Stimulated activated CD8-positive, alpha-beta memory T cell treated with anti-CD3 and anti-CD28 coated beads, Interleukin-15, amount 100 ng/mL, for 1 hour (primary cell): ENCODE measurements at places on chromosomes 7 and 10.

- DNase-seq: no peak
These were observed 267.2 kb downstream of the TFEC start for GRCh38 chr7:115763347-115763746.

- no peak for DNase-seq
These were observed 813.0 kb downstream of the TYW1 start for GRCh38 chr7:67809586-67809985.

DNA sequence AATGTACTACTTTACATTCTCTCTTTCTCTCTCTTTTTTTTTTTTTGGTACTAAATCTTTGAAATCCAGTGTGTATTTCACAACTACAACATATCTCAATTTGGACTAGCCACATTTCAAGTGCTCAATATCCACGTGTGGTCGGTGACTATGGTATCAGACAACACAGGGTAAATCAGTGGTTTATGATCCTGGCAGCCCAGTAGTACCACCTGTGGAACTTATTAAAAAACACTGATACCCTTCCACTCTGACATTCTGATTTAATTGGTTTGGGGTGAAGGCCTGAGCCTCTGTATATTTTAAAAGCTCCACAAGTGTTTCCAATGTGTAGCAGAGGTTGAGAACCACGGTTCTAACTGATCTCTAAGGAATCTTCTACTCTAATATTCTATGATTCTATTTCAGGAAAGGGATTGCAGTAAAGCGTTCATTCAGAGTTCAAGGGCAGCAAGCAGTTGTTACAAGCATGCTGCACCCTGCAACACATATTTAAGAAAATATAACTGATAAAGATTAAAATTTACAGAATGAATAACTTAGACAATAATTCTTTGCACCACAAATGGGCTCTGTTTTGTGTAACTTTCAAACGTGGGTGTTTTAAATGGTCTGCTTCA, 5.1 kb downstream of the CREB5 start:
- no peak for DNase-seq

DNA sequence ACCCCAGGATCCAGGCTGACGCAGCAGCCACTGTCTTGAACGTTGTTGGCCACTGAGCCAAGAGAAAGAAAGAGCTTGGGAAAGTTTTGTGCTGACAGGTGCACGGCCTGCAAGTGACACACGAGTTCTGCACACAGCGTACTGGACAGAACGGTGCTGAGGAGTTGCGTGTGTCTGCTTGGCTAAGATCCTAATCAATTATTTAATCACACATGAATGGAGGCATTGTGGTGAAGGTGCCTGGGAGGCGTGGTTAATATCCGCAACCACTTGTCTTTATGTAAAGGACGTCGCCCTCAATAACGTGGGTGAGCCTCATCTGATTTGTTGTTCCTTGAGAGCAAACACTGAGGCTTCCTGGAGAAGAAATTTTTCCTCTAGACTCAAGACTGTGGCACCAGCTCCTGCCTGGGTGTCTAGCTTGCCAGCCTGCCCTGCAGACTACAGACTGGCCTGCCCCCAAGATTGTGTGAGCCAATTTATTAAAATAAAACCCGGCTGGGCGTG, 16.6 kb upstream of the GNA12 start:
- DNase-seq: no peak

- no peak for DNase-seq
These were observed 34.8 kb upstream of the SEPHS1 start for GRCh38 chr10:13382703-13383398.

DNA sequence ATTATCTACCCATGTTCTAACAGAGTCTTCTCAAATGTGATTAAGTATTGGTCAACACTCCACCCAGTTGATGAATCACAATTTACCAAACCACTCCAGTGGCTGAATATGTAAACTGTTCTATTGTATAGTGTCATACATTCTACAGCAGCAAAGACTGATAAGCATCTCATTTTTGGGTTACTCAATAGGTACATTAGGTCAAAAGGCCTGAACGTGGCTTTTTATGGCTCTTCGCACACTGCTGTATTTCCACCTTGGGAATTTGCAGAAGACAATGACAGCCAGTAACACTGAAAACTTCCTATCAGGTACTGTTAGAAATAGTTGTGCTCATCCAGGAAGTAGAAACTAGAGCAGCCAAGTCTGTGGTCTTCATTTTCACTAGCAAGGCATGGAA, 166.9 kb downstream of the GLI3 start:
- no peak for DNase-seq

DNA sequence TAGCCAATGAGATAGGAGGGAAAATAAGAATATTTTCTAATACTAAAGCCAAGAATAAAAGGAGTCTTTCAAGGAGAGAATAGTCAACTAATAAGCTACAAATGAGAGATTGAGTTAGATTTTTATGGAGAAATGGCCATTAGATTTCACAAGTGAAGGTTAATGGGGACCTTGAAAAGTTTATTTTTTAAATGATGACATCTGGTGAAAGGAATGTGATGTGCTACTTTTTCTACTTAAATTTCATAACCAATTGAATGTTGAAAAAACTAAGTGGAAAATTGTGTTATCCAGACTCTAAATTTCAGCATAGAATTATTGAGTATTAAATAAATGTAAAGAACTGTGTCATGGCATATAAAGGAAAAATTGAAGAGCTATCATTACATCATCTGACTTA, 125.7 kb downstream of the TSPAN12 start:
- DNase-seq: no peak

- DNase-seq: peak; percentile 20
These were observed 588 bp upstream of the PAOX start for GRCh38 chr10:133378251-133379096.

DNA sequence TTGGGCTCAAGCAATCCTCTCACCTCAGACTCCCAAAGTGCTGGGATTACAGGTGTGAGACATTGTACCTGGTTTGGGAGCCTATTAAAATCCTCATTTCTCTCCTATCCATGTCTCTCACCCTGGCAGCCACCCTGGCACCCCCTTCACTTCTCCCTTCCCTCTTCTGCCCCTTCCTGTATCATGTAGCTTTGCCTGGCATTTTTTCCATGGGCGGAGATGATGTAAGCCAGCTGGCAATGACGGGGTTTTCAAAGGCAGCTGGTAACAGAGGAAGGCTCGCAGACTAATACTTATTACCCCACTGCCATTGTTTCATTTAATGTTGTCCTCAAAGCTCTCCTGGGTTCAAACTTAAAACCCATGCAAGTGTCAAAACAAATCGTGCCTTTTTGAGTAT, 61.9 kb downstream of the RGS10 start:
- no peak for DNase-seq

DNA sequence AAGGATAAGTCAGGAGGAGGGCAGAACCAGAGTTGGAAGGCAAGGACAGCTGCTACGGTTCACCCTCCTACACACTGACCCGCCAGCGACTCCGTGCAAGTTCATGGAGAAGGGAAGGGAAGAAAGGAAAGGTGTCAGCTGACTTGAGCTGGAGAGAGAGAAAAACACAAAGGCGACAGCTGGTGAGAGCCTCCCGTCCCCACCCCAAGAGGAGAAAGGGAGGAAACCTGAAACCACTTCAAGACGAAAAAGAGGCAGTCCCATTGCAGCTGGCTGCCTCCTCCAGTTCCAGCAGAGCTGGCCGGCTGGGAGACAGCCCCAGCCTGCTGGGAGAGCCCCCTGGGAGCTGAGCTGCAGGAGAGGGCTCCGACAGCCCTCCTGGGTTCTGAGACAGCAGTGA, 75.2 kb downstream of the PARD3 start:
- DNase-seq: no peak

DNA sequence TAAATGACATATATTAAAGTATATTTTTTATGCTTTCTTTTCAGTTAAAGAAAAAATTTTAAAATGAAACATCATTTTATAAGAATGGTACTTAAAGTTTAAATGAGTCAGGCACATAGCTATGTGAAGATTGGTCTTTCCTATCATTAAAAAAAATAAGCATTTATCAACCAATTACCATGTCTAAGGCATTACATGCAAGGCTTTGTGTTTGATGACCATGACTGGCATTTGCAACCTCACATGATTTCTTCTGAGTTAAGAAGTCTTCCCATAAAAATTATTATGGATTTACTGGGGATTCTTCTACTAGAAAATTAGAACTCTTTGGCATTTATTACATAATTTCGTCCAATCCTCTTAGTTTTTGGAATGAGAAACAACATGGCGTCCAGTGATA, 776.1 kb downstream of the MAGI2 start:
- no peak for DNase-seq

DNA sequence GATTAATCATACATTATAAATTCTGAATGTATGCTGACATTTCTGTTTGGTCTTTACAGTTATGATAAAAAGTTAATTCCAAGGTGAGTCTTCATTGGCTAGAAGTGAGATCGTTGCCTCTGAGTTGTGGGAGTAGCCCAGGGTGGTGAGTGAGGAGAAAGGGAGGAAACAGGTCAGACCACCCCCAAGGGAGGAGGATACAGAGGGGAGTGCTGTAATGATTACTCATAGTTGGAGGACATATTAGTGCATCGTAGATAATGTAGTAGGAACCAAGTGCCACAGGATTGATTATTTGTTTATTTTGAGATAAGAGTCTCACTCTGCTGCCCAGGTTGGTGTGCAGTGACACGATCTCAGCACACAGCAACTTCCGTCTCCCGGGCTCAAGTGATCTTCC, 672.2 kb downstream of the INHBA start:
- no peak for DNase-seq

DNA sequence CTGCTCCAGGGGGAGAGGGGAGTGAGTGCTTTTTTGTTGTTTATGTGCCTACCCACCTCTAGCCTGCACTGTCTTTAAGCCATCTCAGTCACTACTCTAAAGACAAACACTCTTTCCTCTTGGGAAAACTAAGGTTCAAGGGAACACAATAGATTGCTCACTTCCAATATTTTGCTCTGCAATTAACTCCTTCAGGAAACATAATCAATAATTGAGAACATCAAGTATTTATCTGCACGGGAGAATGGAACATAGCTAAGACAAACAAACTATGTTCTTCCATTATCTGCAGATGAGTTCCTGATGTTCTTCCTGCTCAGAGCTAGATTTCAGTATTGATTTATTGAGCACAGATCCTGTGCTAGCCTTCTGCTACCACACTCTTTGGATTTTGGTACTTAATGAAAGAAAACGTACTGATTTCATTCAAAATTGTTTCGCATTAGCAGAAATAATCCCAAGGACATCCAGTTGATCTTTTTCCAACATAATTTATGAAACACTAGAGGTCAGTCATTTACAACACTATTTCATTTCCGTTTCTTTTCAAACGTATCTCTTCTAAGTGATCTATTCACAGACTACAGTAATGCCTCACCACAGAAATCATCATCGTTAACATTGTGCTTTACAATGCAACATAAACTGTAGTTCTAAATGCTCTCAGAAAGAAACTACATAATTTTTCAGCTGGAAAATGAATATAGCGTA, 8.3 kb downstream of the NEBL start:
- no peak for DNase-seq

- DNase-seq: no peak
These were observed 230.3 kb downstream of the PTPRN2 start for GRCh38 chr7:158357106-158357897.

GRCh38 chr10:88582411-88582805, 710 bp downstream of the RNLS start:
- DNase-seq: no peak

- no peak for DNase-seq
These were observed 7.8 kb upstream of the PBLD start for GRCh38 chr10:68340358-68341080.

DNA sequence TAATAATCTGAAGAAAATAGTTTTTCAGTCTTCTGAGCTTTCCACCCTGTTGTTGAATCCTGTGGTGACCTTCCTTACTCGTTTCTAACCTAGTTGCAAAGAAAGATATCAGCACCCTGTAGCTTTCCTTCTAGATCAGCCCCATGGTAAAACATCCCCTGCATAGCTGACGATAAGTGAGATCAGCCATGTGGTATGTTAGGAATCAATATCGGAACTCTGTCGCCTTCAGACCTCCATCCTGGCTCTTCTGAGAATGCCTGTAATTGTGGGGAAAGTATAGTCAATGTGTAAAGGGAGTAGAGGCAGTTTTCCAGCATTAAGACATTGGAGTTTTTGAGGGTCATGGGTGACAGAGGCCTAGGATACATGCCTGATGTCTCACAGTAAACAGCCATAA, 151.8 kb downstream of the LRRC4 start:
- no peak for DNase-seq

DNA sequence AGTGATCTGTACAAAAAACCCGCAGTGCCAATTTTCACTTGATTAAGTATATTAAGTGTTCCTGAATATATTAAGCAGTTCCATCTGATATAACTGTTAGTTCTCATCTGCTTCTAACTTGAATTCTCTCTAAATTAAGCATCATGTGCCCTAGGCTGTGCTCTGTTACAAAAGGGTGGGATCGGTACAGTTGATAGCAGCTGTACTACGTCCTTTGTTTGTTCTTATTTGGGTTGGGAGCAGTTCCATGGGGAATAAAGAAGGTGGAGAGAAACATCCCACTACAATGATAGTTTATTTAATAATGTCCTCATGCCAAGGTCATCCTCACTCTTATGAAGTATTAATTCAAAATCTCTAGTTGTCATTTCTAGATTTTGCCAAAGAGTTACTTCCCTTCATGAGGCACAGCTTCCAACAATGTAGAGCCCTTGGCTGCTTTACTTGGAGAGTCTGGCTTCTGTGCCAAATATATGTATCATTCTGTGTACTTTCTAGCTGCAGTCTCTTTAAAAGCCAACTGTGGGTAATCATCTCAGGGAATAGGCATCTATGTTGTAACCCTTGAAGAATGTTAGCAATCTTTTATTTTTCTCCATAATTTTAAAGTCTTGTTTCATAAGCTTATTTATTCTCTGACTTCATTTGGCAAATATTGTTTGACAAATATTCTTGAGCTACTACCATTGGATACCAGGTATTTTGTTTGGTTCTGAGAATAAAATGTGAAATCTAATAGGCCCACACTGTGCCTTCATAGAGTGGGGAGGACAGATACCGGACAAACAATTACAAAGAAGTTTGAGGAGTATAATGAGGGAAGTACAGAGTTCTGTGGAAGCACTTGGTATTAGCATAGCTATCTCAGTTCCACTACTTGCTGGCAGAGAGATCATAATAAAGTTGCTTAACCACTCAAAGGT, 22.4 kb upstream of the AHR start:
- no peak for DNase-seq

- no peak for DNase-seq
These were observed 130.3 kb downstream of the BICC1 start for GRCh38 chr10:58642916-58643428.

DNA sequence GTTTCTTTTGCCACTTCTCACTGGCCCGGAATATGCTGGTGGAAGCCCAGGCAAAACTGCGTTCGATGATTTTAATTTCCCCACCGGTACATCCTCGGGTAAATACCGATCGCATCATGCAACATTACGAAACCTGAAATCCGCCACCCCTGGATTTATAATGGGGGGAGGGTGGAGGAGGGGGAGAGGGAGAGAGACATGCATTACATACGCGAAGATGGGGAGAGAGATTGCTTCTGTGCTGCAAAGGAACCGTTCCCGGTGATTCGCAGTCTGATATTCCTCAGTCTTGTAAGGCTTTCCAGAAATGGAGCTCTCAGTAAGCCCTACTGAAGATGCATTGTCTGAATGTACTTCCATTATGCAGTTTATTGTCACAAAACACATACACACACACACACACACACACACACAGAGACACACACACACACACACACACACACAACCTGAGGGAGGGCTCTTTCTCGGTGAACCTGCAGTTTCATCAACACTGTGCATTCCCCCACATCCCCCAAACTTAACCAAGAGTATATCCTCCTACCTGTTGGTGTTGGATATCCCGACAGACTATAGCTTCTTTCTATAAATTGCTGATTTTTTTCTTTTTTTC, 741 bp downstream of the GPR85 start:
- DNase-seq: no peak
